ENCODE measurements at places on chromosomes 11 and 22.

DNA sequence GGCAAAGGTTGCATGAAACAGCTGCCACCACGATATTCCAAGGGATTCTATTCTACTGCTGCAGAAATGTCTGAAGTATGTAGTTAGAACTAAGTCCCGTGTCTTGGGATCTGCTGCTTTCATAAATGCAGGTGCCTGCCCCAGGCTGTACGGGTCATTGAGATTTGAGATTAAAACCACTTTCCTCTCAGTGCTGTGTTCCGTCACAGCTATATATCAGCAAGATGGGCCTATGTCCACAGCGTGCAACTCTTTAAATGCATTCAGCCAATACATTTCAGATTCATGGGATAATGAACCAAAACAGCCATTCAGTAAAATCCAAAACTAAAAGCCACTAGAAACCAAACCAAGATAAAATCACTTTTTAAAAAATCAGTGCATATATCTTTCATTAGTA, 107.3 kb upstream of the LUZP2 start:
- DNase-seq, result no peak

DNA sequence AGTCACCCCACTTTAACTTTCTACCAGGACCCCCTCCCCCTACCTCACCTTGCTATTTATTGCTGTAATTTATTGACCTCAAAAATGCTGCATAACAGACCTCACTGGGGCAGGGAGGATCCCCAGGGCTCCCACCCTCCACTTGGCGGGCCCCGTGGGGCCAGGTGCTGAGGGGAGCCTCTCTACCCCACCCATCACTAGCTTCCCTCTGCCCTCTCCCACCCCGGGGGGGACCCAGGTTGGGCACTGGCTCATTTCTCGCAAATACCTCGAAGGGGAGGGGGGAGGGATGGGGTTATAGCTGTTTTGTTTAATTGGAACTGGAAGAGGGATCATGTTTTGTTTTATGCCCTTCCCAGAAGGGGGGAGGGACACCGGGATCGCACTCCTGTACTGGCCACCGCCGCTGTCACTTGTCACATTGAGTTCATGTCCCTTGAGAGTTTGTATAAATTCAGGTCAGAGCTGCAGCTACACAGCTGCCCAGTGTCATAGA, 16.3 kb upstream of the TMEM191C start:
- DNase-seq, result no peak

DNA sequence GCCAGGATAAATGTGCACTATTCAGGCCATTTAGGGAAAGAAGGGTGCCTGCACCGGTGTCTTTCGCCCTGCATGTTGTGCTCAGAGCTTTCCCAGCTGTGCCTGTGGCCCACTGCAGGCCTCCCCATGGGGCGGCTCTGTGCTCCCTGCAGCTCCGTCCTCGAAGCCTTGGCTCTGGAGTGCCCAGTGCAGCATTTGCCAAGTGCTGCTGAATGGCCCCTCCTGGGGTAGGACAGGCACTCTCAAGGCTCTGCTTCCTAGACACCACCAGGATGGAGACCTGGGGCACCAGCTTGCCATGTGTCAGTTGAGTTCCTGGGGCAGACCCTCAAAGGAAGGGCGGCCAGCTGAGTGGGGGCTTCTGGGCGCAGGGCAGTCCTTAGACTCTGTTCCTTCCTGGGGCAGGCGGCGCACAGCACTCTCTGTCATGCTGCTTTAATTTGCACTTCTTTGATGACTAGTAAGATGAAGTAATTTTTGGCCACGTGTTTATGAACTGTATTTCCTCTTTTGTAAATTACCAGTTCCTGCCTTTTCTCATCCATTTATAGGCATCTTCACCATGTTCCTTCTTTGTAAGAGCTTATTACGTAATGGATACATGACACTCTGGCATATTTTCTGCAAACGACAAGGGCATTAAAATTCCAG, 32.1 kb upstream of the GNB1L start:
- DNase-seq, result no peak

- DNase-seq, result no peak
Observed at GRCh38 chr22:28920757-28921584, 37.6 kb downstream of the ZNRF3 start.

DNA sequence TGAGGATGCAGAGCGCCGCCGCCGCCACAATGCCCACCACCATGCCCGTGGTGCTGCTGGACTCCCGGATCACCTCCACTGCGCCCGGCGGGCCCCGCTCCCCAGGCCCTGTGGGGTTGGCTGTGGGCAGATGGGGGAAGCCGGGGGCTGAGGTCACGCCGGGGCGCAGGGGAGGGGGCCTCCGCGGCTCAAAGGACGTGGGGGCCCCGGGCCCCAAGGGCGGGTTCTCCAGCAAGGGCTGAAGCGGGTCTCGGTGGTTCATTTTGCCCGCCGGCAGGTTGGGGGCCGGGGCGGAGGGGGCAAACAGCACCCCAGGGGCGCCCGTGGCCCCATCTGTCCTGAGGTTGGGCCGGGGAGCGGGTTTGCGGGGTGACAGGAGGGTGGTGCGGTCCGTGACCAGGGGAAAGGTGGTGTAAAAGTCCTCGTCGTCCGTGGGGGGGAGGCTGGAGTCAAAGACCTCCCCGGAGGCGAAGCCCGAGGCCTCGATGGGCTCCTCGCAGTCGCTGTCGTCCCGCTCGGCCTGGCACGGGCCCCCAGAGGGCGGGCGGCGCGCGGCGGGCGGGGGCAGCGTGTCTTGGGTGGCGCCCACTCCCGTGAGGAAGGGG, 16.5 kb downstream of the SLC22A12 start:
- DNase-seq, result no peak

GRCh38 chr11:30017445-30017895, 640 bp upstream of the KCNA4 start:
- DNase-seq, result no peak

- no peak for DNase-seq
Observed at GRCh38 chr11:33211153-33211552, 46.0 kb upstream of the HIPK3 start.

GRCh38 chr22:24101966-24102365, 79.3 kb upstream of the SUSD2 start:
- DNase-seq, result no peak

- DNase-seq, result peak; percentile 24
Observed at GRCh38 chr11:117562136-117562535, 234.5 kb downstream of the CEP164 start.

- DNase-seq, result no peak
Observed at GRCh38 chr22:42172773-42173172, 42.2 kb upstream of the CYP2D6 start.

DNA sequence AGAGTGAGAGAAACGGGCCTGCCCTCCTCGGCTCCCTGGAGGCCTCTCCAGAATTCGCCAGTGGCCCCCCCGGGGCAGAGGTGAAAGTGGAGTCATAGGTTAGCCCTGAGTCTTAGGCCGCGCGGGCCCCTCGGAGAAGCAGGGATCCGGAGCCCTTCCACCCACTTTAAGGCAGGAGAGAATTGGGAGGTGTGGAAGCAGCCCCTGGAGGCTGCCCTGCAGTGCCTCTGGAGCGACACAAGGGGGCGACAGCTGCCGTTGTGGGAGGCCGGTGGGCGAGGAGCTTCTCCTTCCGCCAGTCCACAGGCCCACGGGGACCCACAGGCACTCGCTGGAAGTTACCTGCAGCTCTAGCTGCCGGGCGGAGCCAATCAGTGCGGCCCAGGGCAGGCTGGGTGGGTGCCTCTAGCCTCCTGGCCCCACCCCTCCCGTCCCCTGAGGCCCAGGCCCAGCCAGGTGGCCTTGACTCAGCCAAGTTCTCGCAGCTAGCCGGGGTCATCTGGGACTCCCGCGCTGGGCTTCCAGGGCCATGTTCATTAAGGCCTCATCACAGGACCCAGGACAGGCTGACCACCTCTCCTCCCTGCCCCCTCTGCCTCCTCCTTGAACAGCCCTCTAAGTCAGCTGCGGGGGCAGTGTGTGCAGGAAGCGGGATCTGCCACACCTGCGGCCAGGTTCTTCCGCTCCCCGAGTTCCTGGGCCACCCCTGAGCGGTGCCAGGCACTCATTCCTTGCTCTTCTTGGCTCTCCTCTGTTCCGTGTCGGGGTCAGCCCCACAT, 5.0 kb downstream of the DGKZ start:
- no peak for DNase-seq

GRCh38 chr22:46354993-46355305, 19.4 kb downstream of the TRMU start:
- no peak for DNase-seq

DNA sequence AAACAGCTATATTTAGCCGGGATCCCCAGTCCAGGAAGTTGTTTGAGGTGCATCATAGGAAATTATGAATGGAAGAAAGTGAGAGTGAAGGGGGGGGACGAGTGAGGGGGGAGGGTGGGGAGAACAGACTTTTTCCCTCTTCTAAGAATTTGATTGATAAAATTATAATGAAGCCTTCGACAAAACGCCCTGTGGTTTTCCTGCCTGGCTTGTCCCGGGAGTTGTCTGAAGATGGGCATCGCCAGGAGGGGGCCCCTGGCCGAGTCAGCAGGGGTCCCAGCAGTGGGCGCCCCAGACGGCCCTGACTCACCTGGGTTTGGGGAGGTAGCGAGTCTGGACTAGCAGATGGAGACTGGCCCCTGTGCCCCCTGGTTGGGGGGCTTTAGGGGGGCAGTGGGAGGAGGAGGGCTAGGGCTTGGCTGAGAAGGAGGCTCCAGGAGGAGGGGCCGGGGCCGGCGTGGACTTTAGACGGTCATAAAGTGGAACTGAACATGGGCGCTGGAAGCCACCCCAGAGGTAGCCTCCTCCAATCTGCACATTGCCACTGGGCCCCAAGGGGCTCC, 336 bp upstream of the LIF start:
- DNase-seq, result no peak

- DNase-seq, result no peak
Observed at GRCh38 chr22:29346659-29347058, 31.2 kb upstream of the RASL10A start.

DNA sequence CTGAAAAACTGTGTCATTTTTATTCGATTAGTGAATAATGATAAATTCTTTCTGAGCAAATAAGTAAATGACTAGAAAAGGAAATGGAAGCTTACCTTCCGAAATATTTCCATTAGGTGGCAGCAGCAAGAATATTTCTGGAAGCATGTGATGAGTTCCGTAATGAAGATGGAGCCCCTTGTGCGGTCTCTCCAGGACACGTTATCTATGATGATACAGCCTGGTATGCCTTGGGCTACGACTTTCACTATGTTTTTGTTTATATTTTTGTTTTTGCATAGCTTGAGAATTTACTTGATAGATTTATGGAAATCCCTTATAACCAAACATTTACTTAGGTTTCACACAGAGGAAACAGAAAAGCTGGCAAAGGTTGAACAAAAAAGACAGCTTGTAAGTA, 25.7 kb downstream of the CASP5 start:
- no peak for DNase-seq

DNA sequence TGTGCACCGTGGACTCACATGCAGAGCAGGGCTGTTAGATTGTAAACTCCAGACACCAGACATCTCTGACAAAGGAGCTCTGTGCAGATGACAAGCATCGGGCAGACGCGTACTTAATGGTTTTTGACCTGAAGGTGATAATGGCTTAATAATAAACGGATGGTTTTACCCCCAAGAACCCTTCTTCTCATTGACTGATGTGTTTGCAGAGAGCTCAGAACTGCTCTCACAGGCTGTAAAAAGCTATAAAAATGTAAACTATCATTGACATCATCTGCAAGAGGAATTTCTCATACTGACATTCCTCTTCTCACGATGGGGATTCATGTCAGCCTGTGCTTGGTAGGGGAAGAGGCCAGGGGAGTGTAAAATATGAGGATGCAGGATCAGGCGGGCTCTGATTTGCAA, 8.6 kb upstream of the ARHGAP8 start:
- no peak for DNase-seq

DNA sequence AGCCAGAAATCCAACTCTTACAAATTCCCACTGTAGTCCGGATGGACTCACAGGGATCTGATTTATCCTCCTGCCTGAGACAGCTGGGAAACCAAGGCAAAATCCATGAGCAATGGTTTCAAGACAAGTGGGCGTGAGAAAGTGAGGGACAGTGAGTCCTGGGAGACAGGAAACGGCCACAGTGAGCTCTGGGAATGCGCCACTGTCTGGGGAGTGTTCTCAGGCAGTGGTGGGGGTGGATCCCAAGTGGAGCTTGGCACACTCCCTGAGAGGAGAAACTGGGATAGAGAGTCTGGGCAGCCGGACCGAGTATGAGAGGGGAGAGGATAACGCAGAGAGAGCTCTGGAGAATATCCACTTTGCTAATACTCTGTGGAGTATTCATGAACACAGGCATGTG, 9.8 kb downstream of the IL17REL start:
- no peak for DNase-seq

DNA sequence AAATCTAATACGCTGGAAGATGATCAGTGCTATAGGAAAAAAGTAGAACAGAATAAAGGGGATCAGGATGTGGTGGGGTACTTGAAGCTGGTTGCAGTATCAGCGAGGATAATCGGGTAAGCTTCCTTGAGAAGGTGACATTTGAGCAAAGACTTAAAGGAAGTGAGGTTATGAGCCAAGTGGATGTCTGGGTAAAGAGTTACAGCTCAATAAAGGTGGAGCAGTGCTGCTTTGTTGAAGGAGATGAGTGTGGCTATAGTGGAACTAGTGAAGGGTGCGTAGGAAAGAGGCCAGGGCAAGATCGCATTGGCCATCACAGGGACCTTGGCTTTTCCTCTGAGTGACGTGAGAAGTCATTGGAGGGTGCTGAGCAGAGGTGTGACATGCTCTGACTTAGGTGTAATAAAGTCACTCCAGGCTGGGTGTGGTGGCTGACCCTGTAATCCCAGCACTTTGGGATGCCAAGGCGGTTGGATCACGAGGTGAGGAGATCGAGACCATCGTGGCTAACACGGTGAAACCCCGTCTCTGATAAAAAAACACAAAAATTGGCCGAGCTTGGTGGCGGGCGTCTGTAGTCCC, 2.3 kb upstream of the SYVN1 start:
- no peak for DNase-seq

- no peak for DNase-seq
Observed at GRCh38 chr11:61711498-61711897, 31.3 kb downstream of the DAGLA start.

- DNase-seq, result no peak
Observed at GRCh38 chr11:76048763-76049162, 157.5 kb downstream of the WNT11 start.

DNA sequence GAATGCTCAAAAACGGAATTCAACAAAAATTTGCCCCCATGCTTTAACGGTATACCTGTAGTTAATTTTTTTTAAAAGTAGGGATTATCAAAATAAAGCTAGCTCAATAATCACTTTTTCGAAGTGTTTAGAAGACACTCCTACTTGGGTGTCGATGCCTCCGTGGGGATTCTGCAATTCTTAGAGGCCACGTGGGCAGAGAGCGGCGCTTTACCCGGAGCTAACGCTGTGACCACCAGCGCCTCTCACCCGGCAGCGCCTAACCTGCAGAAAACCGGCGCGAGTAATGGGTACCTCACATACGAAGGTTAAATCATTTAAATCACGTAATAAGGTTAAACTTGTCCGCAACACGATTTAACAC, 583 bp downstream of the TAF1D start:
- DNase-seq, result no peak

DNA sequence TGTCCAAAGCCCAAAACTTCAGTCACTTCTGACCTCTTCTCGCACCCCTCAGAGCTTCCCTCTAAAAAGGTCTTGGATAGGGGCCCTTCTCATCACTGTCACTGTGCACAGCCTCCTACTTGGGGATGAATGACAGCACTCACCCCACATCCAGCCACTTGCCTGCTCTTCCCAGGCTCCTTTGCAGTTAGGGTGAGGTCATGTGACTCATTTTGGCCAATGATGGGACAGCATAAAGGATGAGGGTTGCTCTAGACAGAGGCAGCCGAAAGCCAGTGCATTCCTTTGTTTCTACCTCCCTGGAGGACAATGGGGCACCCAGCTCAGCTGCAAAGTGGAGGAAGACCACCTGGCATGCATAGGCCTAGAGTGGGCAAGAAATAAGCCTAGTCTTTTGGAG, 1413.3 kb downstream of the TBC1D22A start:
- DNase-seq, result no peak

- no peak for DNase-seq
Observed at GRCh38 chr11:11016068-11016467, 158.2 kb upstream of the ZBED5 start.

Measured in NCI-H1436 treated with DMSO at 0.1 percent for 48 hours (cell line).